Memory B cell (primary cell): ENCODE measurements at places on chromosomes 11 and 22.

DNA sequence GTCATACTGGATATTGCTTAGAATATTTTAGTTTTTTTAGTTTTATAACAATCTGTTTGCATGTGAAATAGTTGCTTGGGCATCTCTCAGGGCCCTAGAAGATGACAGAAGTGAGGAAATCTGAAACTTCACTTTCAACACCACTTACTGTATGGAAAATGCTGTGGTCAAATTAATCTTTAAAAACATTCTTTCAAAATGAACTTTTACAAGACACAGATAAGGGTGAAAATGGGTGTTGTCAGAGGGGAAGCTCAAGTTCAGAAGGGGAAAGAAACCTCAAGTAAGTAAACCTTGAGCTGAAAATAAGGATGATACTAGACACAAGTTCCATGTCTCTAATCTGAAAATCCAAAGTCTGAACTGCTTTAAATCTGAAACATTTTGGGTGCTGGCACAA lies 1840.1 kb upstream of the RAG2 start:
- no peak for DNase-seq

GRCh38 chr11:85029964-85030363 lies 597.2 kb downstream of the DLG2 start:
- DNase-seq = no peak

- DNase-seq = no peak
Observed at GRCh38 chr11:76315182-76315853, 65.6 kb downstream of the THAP12 start.

DNA sequence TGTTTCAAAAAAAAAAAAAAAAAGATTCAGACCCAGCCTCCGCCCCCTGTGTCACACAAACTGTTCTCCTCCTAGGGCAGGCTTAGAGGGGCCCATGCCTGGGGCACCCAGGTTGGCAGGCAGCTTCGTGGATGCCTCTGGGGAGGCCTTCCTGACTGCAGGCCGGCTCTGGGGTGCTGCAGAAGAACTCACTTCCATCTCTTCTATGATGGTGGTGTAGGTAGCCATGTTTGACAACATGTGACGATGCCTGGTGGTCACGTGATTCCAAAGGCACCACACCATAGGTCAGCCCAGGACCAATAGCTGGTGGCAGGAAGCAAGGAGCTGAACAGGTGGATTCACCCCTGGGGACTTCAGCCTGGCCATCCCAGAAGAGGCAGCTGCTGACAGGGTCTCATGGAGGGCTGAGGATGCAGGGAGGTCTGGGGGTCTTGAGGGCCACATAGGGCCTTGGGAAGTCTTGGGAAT lies 24.1 kb upstream of the CELSR1 start:
- no peak for DNase-seq

DNA sequence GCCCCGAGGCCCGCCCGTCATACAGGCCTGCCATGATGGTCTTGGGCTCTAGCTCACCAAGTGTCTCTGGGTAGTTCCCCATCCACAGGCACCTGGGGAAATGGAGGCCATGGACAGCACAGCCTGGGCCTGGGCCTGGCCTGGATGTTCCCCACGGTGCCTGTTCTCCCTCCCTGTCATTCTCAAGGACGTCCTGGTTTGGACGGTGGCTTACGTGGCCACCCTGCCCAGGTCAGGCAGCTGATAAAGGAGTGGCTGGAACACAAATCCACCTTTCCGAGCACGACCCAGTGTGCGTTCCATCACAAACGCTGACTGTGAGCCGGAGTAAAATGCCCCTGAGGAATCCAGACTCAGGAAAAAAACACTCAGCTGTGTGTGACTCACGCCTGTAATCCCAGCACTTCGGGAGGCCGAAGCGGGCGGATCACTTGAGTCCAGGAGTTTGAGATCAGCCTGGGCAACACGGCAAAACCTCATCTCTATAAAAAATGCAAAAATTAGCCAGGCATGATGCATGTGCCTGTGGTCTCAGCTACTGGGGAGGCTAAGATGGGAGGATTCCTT lies 41.2 kb upstream of the TESMIN start:
- DNase-seq = no peak

DNA sequence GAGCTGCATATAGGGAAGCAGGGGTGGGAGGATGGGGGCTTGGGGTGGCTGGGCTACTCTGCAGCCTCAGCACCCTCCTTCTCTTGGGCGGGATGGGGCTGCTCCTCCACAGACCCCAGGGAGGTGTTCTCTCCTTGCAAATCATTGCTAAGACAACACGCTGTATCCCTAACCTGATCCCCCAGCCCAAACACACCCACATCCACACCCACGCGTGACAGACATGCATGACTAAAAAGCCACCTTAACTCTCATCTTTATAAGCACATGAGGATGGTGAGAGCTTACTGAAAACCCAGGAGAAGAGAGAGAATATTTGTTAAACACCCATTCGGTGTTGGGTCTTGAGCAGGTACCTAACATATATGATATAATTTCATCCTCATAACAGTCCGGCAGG lies 39.9 kb upstream of the EIF3D start:
- DNase-seq = no peak

- no peak for DNase-seq
Observed at GRCh38 chr11:64144587-64145472, 21.1 kb downstream of the MACROD1 start.

- DNase-seq = no peak
Observed at GRCh38 chr22:20494978-20495860, at the start of gene KLHL22. TSS of gene KLHL22 (minus strand) at chr22:20495795. CDS start at chr22:20489211, 6,584 bp downstream.

- DNase-seq = no peak
Observed at GRCh38 chr11:11021563-11021962, 163.7 kb upstream of the ZBED5 start.

DNA sequence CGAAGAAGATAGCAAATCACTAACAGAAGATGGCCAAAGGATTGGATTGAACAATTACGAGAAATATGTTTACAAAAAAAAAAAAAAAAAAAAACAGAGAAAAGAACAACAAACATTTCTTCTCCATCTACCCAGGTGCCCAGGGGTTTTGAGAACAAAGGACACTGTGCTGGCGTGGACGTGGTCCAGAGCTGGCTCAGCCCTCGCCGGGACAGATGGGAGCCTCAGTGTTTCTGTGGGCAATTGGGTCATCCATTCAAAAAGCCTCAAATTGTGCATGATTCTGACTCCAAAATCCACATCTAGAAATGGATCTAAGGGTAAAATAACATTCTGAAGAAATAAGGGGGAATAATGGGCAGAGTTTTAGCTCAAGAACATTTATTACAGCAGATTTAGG lies 63.1 kb downstream of the DHCR7 start:
- no peak for DNase-seq

DNA sequence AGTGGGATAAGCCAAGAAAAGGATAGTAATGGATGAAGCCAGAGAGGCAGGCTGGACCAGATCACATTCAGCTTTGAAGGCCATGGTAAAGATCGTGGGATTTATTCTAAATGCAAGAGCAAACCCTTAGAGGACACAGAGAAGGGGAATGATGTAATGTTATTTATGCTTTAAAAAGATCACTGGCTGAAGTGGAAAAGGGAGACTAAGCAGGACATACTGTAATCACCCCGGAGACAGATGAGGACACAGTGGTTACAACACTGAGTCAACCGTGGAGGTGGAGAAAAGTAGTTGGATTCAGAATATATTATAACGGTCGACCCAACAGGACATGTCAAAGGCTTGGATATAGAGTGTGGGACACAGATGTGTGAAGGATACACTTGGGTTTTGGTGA lies 38.5 kb downstream of the CDON start:
- DNase-seq = no peak

GRCh38 chr11:75497788-75498409 lies 27.8 kb downstream of the GDPD5 start:
- DNase-seq = no peak

DNA sequence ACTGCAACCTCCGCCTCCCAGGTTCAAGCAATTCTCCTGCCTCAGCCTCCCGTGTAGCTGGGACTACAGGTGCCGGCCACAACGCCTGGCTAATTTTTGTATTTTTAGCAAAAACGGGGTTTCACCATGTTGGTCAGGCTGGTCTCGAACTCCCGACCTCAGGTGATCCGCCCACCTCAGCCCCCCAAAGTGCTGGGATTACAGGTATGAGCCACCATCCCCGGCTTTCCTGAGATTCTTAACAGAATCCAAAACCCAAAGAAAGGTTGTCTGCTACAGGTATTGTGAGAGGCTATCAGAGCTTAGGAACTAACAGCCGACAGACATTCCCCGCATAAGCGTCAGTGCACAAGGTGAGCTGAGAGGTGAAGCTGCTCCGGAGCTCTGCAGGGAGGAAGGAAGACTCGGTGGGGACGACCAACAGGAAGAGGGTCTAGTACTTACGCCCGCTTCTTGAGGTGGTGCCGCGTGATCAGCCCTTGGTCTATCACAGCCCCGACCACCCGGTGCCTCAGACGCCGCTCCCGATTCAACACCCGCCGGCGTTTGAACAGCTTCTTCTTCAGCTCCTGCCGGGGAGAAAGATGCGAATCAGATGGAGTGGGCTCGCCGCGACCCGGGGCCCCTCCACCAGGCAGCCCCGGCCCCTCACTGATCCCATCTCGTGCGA lies 470 bp downstream of the C11orf98 start:
- no peak for DNase-seq

DNA sequence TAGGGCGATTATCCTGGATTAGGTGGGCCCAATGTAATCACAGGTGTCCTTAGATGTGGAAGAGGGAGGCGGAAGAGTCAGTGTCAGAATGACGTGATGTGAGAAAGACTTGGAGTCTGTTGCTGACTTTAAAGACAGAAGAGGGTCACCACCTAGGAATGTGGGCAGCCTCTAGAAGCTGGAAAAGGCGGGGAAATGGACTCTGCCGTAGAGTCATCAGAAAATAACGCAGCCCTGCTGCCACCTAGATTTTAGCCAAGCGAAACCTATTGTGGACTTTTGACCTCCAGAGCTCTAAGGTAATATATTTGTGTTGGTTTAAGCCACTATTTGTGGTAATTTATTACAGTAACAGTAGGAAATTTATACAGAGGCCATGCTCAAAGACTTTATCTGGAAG lies 4.8 kb downstream of the DDX10 start:
- no peak for DNase-seq

DNA sequence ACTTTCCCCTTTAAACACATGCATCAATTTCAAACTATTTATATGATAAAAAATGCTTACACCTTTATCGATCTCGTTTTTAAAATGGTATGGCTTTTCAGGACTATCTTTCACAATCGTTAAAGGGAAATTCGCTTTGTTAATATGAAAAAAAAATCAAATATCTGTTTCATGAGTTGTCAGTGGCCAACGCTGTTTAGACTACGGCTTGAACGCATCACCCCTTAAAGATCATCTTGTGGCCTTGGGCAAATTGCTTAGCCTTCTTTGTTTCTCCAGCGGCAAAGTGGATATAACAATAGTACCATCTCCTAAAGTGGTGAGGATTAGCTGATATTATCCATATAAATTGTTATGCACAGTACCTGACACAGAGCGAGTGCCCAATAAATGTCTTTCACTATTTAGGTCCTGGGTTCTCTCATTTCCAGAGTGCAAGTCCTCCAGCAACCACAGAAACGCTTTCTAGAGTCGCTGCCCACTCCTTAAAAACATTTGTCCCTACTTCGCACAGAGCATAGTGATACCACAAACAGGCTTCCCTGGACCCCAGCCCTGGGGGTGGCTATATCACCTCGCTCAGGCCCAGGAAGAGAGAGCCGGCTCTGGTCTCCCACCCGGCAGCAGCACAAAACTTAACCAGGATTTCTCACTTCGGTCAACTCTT lies 904 bp downstream of the SLC35F2 start:
- no peak for DNase-seq

DNA sequence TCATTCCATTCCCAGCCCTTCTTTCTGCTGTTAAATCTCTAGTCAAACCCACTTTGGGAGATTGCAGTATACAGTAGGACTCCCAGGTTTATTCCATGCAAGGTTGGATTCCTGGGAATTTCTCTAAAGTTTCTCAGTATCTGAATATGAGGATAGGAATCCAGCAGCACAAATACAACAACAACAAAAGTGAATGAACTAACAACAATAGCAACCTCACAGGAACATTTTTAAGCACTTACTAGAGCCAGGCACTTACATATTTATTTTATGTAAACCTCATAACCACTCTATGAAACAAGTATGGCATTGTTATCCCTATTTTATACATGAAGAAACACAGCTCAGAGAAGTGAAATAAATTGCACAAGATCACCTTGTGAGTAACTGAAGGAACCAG lies 1.9 kb downstream of the MMP7 start:
- no peak for DNase-seq

- DNase-seq = no peak
Observed at GRCh38 chr11:129443276-129443675, 67.6 kb downstream of the BARX2 start.

GRCh38 chr11:83680321-83680720 lies 394.2 kb upstream of the CCDC90B start:
- no peak for DNase-seq

DNA sequence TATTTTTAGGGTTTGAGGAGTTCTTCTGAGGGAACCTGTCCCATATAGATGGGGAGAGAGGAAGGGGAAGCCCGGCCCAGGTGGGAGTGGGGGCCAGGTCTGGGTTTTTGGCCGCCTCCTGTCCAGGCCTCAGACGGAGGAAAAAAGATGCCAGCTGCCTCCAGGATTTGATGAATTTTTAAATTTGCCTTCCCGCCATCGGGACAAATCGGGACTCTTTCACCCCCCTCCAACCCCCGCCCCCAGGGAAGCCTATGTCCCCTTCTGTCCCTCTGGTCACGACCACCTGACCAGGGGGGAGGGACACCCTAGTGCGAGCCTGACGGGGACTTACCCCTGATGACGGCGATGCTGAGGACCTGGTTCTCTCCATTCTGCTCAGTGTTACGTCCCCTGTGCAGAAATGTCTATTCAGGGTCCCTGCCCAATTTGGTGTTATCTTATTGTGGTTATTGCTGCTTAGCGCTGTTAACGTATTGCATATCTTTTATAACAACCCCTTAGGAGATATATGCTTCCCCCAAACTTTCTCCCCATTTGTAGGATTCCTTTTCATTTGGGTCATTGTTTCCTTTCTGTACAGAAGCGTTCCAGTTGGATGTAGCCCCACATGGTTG lies 115.9 kb upstream of the GRK3 start:
- DNase-seq = no peak

DNA sequence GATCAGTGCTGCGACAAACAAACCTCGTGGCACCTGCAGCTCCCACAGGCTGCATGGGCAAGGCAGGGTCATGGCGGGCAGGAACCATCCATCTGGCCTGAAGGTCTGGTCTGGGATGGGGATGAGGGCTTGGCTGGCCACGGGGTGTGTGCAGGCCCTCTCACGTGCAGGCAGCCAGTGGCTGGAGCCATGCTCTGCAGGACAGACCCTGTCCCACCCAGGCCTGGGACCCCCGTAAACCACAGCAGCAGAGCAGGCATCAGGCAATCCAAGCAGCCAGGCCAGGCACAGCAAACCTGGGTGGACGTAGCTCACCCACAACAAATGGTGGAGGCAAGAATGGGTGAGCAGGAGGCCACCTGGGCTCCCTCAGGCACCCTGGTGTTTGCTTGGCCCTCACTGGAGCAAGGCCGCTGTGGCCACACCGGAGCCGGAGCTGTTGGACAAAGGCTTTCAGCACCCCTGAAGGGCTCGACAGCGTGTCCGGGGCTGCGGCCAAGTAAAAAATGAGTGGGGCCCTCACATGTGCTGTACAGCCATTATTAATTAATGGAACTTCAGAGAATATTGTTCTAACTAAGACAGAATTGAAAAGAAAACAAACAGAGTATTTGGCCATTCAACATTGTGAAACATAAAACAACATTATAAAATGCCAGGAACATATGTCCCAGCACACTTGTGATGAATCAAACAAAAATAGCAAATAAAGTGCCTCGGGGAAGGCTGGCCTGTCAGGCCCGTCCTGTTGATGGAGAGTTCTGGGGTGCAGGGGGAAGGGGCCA lies 24.0 kb upstream of the GNB1L start:
- DNase-seq = no peak

- DNase-seq = no peak
Observed at GRCh38 chr11:45892856-45893255, 7.4 kb downstream of the MAPK8IP1 start.
